ENCODE measurements at places on chromosomes 6 and 20.

- peaks cover 8% of the 10 kb centered on the region for H3K4me1 ChIP-seq
- no peaks in the 10 kb centered on the region for H3K27me3 ChIP-seq
- H3K27ac ChIP-seq, result no peak overlapping the region
Observed at GRCh38 chr20:32637311-32637710, 36.4 kb downstream of the C20orf203 start.

GRCh38 chr6:91240878-91241603 lies 654.2 kb upstream of the MAP3K7 start:
- no peak overlapping the region for H3K4me3 ChIP-seq
- no peak for DNase-seq
- no peak overlapping the region for H3K27ac ChIP-seq
- H3K4me1 ChIP-seq, result no peaks in the 10 kb centered on the region
- no peaks in the 10 kb centered on the region for H3K27me3 ChIP-seq

DNA sequence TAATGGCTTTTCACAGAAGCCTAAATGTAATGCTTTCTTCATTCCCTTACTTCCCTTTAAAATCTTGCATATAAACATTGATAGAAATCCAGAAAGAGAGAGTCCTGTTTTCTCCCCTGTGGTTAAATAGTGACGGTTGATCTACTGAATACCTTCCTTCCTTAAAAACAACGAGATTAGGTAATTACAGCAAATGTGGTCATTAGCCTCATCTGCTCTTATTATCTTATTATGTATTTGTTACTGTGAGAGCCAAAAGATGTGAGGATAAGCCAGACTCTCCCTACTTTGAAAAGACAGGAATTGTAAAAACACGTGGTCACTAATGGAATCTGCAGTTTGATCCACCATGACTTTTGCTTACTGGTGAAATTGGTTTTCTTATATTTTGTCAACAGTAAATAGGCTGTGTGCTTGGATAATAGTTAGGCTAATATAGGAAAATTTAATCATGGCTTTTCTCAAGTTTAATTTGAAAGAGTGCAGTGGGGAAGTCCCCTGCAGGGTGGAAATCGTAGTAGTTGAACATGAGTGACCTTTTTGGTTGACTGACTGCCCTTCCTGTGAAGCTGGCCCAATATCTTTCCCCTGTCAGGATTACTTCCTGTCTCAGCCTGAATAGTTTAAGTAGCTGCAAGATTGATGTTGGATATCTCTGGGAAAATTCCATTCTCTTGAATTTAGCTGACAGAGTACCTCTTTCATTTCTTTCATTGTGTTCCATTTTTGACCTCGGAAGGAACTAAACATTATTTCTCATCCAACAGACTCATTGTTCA lies 62.8 kb downstream of the JARID2 start:
- H3K4me3 ChIP-seq, result no peak overlapping the region
- H3K27ac ChIP-seq, result no peak overlapping the region

DNA sequence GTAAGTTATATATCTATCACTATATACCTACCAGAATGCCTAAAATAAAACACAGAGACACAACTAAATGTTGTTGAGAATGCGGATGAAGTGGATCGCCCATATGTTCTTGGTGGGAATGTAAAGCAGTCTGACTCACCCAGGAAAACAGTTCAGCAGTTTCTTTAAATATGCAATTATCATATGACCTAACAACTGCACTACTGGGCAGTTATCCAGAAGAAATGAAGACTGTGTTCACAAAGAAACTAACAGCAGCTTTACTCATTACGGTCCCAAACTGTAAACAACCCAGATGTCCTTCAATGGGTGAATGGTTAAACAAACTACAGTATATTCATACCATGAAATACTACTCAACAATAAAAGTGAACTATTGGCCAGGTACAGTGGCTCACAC lies 14.3 kb upstream of the ZC3H12D start:
- H3K4me3 ChIP-seq, result no peak overlapping the region
- no peak overlapping the region for H3K27ac ChIP-seq
- H3K4me1 ChIP-seq, result no peaks in the 10 kb centered on the region
- H3K36me3 ChIP-seq, result peaks cover 6% of the 10 kb centered on the region

DNA sequence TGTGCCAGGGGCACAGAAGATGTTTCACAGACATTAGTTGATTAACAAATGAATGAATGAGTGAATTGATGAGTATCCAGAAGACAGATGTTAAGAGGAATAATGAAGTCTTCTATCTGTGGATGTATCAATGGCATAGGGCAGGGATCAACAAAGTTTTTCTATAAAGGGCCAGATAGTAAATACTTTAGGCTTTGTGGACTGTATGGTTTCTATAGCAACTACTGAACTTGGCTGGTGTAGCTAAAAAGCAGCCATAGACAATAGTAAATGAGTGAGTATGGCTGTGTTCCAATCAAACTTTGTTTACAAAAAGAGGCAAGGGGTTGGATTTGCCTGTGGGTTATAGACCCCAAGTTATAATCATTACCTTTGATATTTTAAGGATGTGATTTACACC lies 144.0 kb downstream of the PRL start:
- H3K36me3 ChIP-seq, result peaks cover 6% of the 10 kb centered on the region
- H3K4me3 ChIP-seq, result no peak overlapping the region
- H3K27ac ChIP-seq, result no peak overlapping the region
- DNase-seq, result no peak

Measured in thymus (tissue), 14 donors.